ENCODE measurements at places on chromosomes 7 and 10. TPM values are rescaled to one million over a fixed set of nuclear protein-coding genes. Genes with fewer than 3 reads are reported as not detected.

- DNase-seq: no peak
Observed at GRCh38 chr7:114460021-114460420, 45.4 kb downstream of the FOXP2 start.

GRCh38 chr10:118698421-118698820 is 56.3 kb downstream of the CACUL1 start:
- peak; percentile 35 for DNase-seq

GRCh38 chr10:51103554-51104217 is 29.4 kb downstream of the PRKG1 start:
- peak; percentile 33 for DNase-seq

DNA sequence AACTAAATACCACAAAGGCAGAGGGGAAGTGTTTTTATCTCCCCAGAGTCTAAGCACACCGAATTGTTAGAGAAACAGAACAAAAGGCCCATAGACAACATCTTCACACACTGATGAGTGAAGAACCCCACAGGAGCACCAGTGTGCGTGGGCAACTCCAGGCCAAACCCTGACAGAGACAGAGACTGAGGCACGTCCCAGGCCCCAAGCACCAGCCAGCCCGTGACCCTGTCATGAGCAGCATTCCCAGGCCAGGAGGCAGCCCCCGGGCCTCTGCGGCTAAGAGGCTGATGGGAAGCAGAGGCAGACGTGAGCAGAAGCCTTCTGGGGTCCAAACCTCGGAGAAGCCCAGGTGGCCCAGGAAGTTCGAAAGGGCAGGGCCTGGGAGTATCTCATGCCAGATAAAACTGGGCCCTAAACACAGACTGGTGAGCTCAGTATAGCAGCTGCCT is 184.4 kb downstream of the TCERG1L start:
- no peak for DNase-seq

DNA sequence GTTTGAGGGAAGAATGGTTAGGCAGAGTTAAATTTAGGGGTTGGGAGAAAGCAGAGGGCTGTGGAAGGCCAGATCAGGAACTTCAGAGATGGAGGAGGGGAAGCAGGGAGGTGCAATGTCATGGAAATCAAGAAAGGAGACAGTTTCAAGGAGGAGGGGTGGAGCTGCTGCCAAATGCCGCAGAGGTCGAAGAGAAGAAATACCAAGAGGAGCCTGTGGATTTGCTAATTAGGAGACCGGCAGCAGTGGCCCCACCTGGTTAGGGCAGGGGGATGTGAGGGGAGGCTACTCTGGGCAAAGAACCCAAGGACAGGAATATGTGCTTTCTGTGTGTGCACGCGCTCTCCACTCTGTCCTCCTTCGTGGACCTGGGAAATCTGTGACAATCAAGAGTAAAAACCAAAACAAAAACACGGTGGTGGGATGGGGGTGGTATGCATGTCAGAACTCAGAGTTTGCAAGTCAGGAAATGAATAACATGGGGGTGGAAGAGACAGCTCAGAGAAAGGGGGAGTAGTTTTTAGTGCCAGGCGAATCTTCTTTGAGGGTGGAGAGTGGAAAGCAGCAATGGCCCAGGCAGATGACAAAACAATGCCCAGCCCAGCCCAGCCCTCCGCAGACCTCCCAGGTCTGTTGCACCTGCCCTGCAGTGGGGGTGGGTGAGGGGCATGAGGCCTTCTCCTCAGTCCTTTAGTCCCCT is 102.9 kb upstream of the PAX2 start:
- DNase-seq: no peak

The AQP1 gene
- 0.54 TPM for total RNA-seq
